ENCODE measurements at places on chromosomes 5 and 9.

GRCh38 chr9:88976890-88977257 is 14.4 kb upstream of the S1PR3 start:
- no peak for DNase-seq

DNA sequence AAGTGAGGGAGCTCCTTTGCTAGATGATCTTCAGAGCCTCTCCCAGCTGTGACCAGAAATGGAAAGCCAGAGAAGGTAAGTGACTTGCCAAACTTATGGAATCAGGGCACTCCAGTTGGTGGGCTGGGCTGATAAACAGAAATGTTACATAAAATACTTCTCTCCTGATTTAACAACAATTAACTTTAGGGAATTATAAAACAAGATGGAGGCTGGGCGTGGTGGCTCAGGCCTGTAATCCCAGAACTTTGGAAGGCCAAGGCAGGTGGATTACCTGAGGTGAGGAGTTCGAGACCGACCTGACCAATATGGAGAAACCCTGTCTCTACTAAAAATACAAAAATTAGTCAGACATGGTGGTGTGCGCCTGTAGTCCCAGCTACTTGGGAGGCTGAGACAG is 899 bp upstream of the MED10 start:
- no peak for DNase-seq

- DNase-seq: no peak
Measured at GRCh38 chr9:76150013-76150412, 244.2 kb downstream of the RFK start.

- DNase-seq: no peak
Measured at GRCh38 chr9:93540305-93540704, 36.1 kb upstream of the PHF2 start.

- DNase-seq: no peak
Measured at GRCh38 chr9:128082151-128082550, 14.1 kb downstream of the SLC25A25 start.

GRCh38 chr9:122307061-122307460 is 42.4 kb downstream of the MRRF start:
- no peak for DNase-seq

DNA sequence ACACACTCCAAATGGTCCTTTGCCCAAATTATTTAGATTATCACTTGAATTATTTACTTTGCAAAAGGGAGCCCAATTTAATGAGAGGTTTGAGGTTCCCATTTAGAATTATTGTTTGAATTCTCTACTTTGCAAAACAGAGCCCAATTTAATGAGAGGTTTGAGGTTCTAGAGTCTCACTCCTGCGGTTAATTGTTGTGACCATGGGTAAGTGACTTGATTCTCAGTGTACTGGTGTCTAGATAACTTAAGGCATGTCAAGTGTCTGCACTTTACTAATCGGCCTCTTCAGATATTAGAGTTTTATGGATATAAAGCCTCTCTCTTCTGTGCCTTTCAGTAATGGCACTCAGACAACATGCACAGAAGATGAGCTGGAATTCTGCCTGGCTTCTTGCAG is 67.5 kb downstream of the YIPF5 start:
- no peak for DNase-seq

- no peak for DNase-seq
Measured at GRCh38 chr9:131992906-131993657, 86.6 kb downstream of the MED27 start.

- DNase-seq: no peak
Measured at GRCh38 chr5:125541085-125541484, 794.6 kb upstream of the ZNF608 start.

DNA sequence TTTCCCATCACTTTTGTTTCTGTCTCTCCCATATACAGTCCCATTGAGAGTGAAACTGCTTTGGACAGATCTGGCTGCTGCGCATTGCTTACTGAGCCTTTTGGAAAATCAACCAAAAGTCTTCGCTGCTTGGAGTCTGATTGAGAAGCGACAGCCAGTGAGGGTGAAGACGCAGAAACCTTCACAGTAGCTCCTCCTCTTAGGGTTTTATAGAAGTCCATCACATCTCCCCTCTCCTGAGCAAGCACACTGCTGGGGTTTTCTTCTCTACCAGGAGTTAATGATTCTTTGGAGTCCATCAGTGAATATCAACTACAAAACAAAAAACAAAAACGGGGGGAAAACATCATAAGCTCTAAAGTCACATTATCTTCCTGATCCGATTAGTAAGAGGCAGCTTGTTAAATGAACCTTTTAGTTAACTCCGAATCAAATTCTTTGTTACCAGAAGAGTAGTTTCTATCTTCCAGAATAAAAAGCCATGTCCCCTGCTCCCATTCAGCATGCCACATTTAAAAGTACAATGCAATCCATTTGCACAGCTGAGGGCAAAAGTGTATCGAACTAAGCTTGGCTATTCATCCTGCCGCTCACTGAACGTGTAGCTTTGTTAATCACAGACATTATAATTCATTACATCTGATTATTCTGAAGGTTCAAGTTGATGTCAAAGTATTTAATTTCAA is 2.8 kb downstream of the NR3C1 start:
- DNase-seq: no peak

GRCh38 chr9:82903503-82903902 is 159.4 kb downstream of the RASEF start:
- no peak for DNase-seq

DNA sequence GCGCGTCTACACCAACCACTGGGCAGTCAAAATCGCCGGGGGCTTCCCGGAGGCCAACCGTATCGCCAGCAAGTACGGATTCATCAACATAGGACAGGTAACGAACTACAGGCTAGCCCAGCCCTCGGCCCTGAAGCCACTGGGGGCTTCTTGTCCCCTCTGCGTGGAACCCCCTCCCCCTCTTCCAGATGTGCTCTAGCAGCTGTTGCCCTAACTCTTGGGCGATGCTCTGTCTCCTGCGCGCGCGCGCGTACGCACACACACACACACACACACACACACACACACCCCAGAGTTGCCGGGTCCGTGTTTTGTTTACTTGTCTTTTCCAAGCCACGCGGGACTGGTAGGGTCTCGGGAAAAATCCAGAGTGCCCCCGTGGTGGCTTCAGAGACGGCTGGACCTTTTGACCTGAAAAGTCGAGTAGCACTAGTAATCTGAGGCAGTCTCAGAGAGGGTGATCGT is 836 bp downstream of the PCSK5 start:
- DNase-seq: peak; percentile 13

DNA sequence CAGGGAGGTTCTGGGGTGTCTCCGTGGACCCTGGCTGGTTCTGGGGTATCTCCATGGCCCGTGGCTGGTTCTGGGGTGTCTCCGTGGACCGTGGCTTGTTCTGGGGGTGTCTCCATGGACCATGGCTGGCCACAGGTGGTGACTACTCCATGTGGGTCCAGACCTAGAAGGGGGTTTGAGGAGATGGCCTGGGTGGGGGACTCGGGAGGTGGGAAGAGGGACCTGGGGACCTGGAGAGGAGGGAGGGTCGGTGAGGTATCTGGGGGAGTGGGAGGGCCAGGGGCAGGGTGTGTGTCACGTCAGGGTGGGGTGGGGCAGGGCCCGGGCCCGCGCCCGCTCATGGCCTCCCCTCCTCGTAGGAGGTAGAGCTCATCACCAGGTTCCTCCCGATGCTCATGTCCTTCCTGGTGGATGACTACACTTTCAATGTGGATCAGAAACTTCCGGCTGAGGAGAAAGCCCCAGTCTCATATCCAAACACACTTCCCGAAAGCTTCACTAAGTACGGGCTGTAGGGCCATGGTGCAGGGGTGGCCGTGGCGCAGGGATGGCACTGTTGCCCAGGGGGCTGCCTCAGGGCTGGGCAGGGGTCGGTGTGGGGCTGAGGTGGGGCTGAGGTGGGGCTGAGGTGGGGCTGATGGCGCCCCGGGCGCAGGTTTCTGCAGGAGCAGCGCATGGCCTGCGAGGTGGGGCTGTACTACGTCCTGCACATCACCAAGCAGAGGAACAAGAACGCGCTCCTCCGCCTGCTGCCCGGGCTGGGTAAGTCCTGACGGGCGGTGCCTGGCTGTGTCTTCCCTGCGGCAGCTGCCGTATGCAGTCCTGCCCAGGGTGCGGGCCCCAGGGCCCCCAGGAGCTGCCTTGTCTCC is 10.7 kb upstream of the TOR4A start:
- DNase-seq: no peak

- DNase-seq: no peak
Measured at GRCh38 chr9:86549401-86549811, 195.2 kb upstream of the TUT7 start.

- DNase-seq: no peak
Measured at GRCh38 chr9:38066914-38067858, 1.8 kb downstream of the SHB start.

DNA sequence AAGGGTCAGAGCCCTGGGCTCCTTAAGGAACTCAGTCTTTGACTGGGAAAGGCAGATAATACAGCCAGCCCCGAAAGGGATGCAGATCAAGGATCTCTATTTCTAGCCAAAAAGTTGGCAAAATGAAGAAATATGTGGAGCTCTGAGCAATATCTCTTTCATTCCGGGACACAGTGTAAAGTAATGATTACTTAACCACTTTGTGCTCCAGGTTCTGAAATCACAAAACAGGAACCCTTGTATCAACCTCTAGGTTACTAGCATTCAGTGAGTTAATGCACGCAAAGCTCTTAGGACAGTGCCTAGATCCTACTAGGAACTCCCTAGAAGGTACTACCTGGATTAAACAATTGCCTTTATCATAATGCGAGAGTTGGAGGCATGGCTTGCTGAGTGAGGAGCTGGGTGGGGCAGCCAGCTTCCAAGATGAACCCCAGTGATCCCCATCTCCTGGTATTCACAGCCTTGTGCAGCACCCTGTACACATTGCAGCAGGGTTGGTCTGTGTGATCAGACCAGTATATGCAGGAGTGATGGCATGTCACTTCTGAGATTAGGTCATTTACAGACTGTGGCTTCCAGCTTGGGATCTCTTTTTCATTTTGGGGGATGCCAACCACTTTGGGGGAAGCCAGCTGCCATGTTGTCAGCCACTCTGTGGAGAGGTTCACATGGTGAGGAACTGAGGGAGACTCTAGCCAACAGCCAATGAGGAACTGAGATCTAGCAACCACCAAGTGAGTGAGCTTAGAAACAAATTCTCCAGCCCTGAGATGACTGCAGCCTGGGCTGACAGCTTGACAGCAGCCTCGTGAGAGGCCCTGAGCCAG is 103.1 kb upstream of the SLC44A1 start:
- DNase-seq: no peak

GRCh38 chr5:44747396-44747795 is 61.4 kb upstream of the MRPS30 start:
- DNase-seq: no peak

- no peak for DNase-seq
Measured at GRCh38 chr9:1956958-1957357, 58.2 kb upstream of the SMARCA2 start.

DNA sequence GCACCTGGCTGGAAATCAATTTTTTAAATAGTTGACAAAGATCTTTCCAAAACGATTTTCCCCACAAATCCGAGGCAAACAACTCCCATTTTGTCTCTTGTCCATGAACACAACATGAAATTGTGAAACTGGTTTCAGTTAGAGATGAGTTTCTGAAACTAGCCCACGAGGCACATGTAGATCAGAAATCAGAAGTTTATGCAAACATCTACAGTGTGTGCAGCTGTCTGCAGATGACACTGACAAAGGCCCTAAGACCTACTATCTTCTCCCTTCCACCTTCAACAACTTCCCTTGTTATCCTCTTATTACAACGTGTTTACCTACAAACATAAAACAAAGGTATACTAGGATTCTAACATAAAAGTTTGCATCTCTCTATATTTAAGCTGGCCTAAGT is 183.3 kb downstream of the DIRAS2 start:
- no peak for DNase-seq

- DNase-seq: no peak
Measured at GRCh38 chr9:99176527-99177013, 45.2 kb downstream of the ALG2 start.

- no peak for DNase-seq
Measured at GRCh38 chr5:78753093-78753531, 104.5 kb upstream of the LHFPL2 start.

All from activated CD8-positive, alpha-beta memory T cell treated with anti-CD3 and anti-CD28 coated beads for 48 hours (primary cell).